ENCODE measurements at places on chromosomes 2 and 18. TPM values are rescaled to one million over a fixed set of nuclear protein-coding genes. Genes with fewer than 3 reads are reported as not detected.

GRCh38 chr2:218472988-218473387 is 54.1 kb downstream of the VIL1 start:
- H3K27me3 ChIP-seq: no peaks in the 10 kb centered on the region
- peaks cover 6% of the 10 kb centered on the region for H3K36me3 ChIP-seq
- no peak overlapping the region for H3K27ac ChIP-seq

DNA sequence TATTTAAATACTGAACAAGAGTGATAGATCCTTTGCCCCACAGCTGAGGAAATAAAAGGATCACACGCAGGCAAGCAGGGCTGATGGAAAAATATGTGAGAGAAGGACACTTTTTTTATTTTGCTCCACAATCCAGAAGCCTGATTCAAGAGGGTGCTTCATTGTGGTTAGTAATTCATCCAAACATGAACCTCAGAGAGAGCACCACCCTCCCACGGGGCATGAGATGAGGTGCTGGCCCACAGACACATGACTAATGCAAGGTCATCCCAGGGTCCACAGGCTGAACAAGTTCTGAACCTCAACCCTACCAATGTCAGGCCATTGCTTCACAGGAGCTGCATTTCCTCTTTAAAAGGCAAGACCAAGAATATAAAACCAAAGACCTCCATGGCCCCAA is 239.6 kb downstream of the MREG start:
- no peaks in the 10 kb centered on the region for H3K27me3 ChIP-seq
- no peak for DNase-seq
- no peak overlapping the region for H3K4me3 ChIP-seq

Gene KLHL41
- 0.42 TPM for total RNA-seq

Gene COA5
- 45.2 TPM for total RNA-seq

DNA sequence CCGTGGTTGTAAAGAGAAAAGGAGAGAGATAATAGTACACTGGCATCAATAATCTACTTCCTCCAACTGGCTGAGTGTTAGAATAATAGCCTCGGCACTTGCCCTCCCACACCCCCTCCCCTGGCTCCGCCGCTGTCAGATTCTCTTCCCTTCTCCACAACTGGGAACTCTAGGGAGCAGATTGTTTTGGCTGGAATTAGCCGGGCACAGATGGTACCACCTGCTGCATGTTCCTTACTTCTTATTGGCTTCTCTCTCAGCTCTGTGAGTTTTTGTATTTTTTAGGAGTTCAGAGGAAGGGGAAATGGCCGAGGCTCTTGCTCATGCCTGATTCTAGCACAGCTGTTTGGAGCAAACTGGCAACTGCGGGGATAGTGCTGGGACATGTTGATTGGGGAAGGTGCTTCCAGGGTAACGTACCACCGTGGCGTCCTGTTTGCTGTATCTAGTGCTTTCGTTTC is 140.0 kb downstream of the ZEB2 start:
- DNase-seq: no peak
- H3K4me3 ChIP-seq: no peak overlapping the region
- no peaks in the 10 kb centered on the region for H3K4me1 ChIP-seq
- no peak overlapping the region for H3K27ac ChIP-seq
- peaks cover 45% of the 10 kb centered on the region for H3K27me3 ChIP-seq

GRCh38 chr2:15205562-15205961 is 355.6 kb downstream of the NBAS start:
- no peak overlapping the region for H3K27ac ChIP-seq
- H3K27me3 ChIP-seq: no peaks in the 10 kb centered on the region
- peaks cover 27% of the 10 kb centered on the region for H3K36me3 ChIP-seq
- no peak overlapping the region for H3K4me3 ChIP-seq
- H3K4me1 ChIP-seq: peaks cover 1% of the 10 kb centered on the region

- peaks cover 3% of the 10 kb centered on the region for H3K27me3 ChIP-seq
- H3K27ac ChIP-seq: no peak overlapping the region
- H3K36me3 ChIP-seq: no peaks in the 10 kb centered on the region
- DNase-seq: no peak
- peaks cover 19% of the 10 kb centered on the region for H3K4me1 ChIP-seq
- no peak overlapping the region for H3K4me3 ChIP-seq
Measured at GRCh38 chr2:66301022-66301766, 133.7 kb upstream of the MEIS1 start.

- H3K36me3 ChIP-seq: peaks cover 5% of the 10 kb centered on the region
- H3K4me1 ChIP-seq: peaks cover 13% of the 10 kb centered on the region
- no peak for DNase-seq
- H3K27ac ChIP-seq: peak overlapping the region; percentile 99
- no peaks in the 10 kb centered on the region for H3K27me3 ChIP-seq
Measured at GRCh38 chr2:177551989-177552421, 159.4 kb downstream of the AGPS start.

GRCh38 chr2:150856596-150857281 is 369.3 kb upstream of the RND3 start:
- H3K36me3 ChIP-seq: no peaks in the 10 kb centered on the region
- no peak overlapping the region for H3K27ac ChIP-seq
- H3K4me3 ChIP-seq: no peak overlapping the region
- no peak for DNase-seq

- no peak overlapping the region for H3K27ac ChIP-seq
- H3K4me3 ChIP-seq: no peak overlapping the region
- no peaks in the 10 kb centered on the region for H3K27me3 ChIP-seq
- H3K36me3 ChIP-seq: peaks cover 16% of the 10 kb centered on the region
Measured at GRCh38 chr18:21851327-21851961, 110.9 kb downstream of the MIB1 start.

GRCh38 chr2:108404784-108405397 is 27.1 kb downstream of the SULT1C4 start:
- no peak overlapping the region for H3K27ac ChIP-seq
- H3K27me3 ChIP-seq: no peaks in the 10 kb centered on the region
- DNase-seq: no peak
- H3K4me3 ChIP-seq: no peak overlapping the region
- H3K4me1 ChIP-seq: no peaks in the 10 kb centered on the region

Gene TMEM163
- total RNA-seq: 3.7 TPM

- DNase-seq: no peak
- H3K27ac ChIP-seq: peak overlapping the region; percentile 7
- H3K4me1 ChIP-seq: peaks cover 12% of the 10 kb centered on the region
Measured at GRCh38 chr2:202122980-202123720, 50.1 kb downstream of the KIAA2012 start.

GRCh38 chr2:203021991-203022390 is 7.3 kb downstream of the NBEAL1 start:
- DNase-seq: no peak
- H3K4me3 ChIP-seq: no peak overlapping the region
- H3K4me1 ChIP-seq: peaks cover 17% of the 10 kb centered on the region
- no peaks in the 10 kb centered on the region for H3K27me3 ChIP-seq
- H3K36me3 ChIP-seq: peaks cover 2% of the 10 kb centered on the region

DNA sequence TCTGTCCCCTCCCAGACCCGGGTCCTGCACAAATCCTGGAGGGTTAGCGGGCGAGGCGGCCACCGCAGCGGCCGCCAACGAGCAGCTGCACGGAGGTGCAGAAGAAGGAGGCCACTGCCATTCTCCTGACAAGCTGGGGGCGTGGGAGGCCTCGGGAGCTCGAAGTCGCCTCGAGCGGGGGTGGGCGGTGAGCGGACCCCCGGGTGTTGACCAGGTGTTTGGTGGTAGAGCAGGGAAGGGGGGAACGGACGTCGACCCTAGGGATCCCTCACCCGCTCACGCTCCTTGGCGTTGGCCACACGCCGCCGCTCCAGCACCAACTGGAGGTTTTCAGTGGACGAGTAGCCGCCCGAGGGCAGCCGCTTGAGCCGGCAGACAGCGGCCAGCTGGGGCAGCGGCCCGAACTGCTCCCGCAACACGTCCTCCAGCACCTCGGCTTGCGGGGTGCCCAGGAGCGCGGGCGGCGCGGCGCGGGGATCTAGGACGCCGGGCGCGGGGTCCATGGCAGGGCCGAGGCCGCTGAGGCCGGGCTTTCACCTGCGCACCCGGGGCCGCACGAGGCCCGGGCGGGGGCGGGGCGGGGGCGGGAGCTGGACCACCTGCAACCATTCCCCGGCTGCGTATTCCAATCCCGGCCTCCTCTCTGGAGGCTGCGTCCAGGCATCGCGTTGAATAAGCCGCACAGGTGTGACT is at the start of gene FIGLA:
Gene FIGLA, minus strand, starts transcription at position 508 of the 693 bp plus-strand sequence. Its CDS starts 5 bp downstream, at position 503.
- H3K4me3 ChIP-seq: peak within 1 kb of the TSS; percentile 29
- peak within 1 kb of the TSS; percentile 79 for H3K27ac ChIP-seq
- H3K36me3 ChIP-seq: no peaks in the 10 kb centered on the region
- peaks cover 83% of the 10 kb centered on the region for H3K27me3 ChIP-seq
- DNase-seq: peak; percentile 11
- H3K4me1 ChIP-seq: peaks cover 4% of the 10 kb centered on the region

Gene FIGN
- total RNA-seq: 19.3 TPM

Gene VSNL1
- total RNA-seq: 1.1 TPM

Gene CRYGD
- total RNA-seq: not detected

DNA sequence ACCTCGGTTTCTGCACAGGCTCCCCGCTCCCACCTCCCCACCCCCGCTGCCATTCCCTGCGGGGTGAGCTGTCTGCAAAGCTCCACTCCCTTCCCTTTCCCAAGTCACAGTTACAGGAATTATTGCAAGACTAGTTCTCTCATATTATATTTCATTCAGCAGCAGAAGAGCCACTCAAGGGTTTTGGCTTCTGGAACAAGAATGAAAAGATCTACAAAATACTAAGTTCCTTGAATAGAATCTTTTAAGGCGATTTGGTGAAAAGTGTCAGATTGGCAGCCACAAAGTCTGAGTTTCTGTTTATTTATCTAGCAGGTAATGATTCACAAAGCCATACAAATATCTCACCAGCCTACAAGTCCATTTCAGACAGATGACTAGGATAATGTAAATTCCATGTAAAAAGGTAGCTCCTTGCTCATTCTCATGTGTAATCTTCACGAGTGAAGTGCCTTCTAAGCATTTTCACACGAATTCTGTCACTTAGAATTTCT is 221.9 kb upstream of the RBBP8 start:
- H3K27ac ChIP-seq: peak overlapping the region; percentile 90
- no peak for DNase-seq
- no peaks in the 10 kb centered on the region for H3K36me3 ChIP-seq
- peaks cover 29% of the 10 kb centered on the region for H3K4me1 ChIP-seq

GRCh38 chr2:174815526-174815925 is 51.3 kb upstream of the CHRNA1 start:
- DNase-seq: no peak
- no peaks in the 10 kb centered on the region for H3K27me3 ChIP-seq
- peaks cover 7% of the 10 kb centered on the region for H3K36me3 ChIP-seq
- no peaks in the 10 kb centered on the region for H3K4me1 ChIP-seq
- H3K4me3 ChIP-seq: no peak overlapping the region

- no peak overlapping the region for H3K4me3 ChIP-seq
- no peaks in the 10 kb centered on the region for H3K27me3 ChIP-seq
- peaks cover 27% of the 10 kb centered on the region for H3K36me3 ChIP-seq
- no peak overlapping the region for H3K27ac ChIP-seq
Measured at GRCh38 chr18:8757396-8757997, 52.1 kb downstream of the MTCL1 start.

Data from progenitor cell of endocrine pancreas (in vitro differentiated cells).